ENCODE measurements at places on chromosomes 5 and 9.

DNA sequence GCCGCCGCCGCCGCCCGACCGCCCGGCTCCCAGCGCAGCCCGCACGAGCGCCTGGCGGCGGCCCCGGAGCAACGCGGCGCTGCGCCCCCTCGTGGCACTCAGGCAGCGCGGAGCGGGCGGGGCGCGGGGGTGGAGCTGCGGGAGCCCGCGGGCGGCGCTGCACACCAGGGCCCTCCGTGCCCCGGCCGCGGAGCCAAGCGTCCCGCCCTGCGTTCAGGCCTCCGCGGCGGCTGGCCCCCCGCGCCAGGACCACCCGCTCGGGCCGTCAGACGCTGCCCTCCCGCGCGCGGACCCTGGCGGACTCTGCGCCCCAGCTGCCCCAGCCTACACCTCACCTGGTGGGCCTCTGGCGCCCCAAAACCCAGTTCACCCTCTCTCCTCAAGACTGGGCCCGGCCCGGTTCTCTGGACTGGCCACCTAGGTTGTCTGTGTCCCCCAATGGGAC is at the start of gene RASGEF1C:
RASGEF1C (minus strand) TSS at position 75 of the 445 bp plus-strand sequence. CDS start 71,159 bp downstream, outside the sequence.
- peak; percentile 20 for DNase-seq

- no peak for DNase-seq
Observed at GRCh38 chr5:137438932-137439331, 60.2 kb downstream of the SPOCK1 start.

GRCh38 chr9:98815391-98815951 is 8.0 kb downstream of the GALNT12 start:
- DNase-seq: no peak

- no peak for DNase-seq
Observed at GRCh38 chr9:9061627-9062026, 1262.0 kb upstream of the DMAC1 start.

- DNase-seq: no peak
Observed at GRCh38 chr5:98004463-98004862, 769.0 kb upstream of the RGMB start.

GRCh38 chr9:129513282-129513681 is 107.6 kb downstream of the C9orf50 start:
- no peak for DNase-seq

- DNase-seq: no peak
Observed at GRCh38 chr5:65902104-65902503, 24.3 kb upstream of the ERBIN start.

DNA sequence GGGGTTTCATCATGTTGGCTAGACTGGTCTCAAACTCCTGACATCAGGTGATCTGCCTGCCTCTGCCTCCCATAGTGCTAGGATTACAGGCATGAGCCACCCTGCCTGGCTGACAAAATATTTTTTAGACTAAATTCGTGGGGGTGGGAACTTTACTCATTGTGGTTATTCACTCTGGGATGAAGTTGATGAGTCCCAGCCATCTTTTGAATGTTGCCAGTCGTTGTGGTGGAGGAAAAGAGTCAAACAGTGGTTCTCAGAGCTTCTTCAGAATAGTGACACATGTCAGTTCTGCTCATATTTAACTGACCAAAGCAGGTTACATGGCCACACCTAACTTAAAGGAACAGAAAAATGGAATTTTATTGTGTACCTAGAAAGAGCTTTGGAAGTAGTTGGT is 6.9 kb downstream of the SREK1 start:
- DNase-seq: no peak

DNA sequence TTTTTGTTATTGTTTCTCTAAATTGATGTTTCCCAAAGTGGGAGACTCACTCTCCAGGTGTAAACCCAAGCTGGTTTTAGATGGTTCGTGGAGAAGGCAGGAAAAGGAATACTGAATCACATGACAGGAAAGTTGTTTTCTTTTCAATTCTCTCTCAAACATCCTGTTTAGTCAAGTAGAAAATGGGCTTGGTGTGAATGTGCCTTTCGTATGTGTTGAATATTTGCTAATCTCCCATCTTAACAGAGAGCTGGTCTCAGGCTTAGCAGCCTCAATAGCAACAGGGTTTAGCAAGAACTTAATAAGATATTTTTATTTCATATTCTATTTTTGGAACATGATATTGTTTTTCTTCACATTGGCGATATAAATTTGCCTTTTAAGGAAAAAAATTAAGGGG is 119.7 kb downstream of the INSYN2B start:
- no peak for DNase-seq

DNA sequence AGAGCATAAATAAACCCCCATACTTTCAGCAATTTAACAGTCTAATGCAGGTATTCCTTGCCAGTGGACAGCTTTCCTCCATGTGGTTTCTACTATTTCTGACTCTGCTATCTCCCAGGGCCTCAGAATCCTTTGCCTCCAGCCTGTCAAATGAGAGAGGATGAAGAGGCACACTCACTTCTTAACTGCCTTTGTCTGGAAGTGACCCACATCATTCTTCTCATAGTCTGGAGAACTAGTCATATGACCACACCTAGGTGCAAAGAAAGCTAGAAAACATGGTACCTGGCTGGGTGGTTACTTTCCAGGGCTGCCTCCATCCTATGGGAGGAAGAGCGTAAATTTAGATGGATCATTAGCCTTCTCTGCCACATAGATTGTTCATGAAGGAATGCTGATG is 22.5 kb downstream of the PALM2AKAP2 start:
- DNase-seq: no peak

GRCh38 chr9:77953590-77953989 is 78.0 kb downstream of the GNAQ start:
- DNase-seq: no peak

Data from effector CD8-positive, alpha-beta T cell (primary cell).